Right renal pelvis (tissue), 4 donors: ENCODE measurements at places on chromosomes 16 and 17. TPM values are rescaled to one million over a fixed set of nuclear protein-coding genes. Genes with fewer than 3 reads are reported as not detected.

DNA sequence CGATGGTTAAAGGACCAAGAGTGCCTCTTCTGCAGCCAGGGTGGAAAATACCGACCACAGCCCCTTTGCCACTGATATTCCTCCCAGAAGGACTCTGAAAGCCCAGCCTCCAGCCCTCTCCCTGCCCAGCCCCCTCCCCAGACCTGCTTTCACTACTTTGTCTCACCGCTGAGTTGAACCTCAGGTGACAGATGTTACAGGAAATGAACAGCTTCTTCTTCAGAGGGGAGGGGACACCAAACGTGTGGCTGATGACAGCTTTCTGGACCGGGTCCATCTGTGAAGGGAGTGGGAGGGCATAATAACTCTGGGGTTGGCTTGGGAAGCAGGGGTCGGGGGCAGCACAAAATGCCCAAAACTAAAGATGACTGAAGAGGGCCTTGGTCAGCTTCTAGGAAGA, 14.2 kb downstream of the NKIRAS2 start:
- DNase-seq: no peak

- DNase-seq: peak; percentile 65
These were observed 23.8 kb downstream of the SNX11 start for GRCh38 chr17:48131216-48131824.

VPS9D1 gene
- polyA plus RNA-seq: 15.0 TPM

- no peak for DNase-seq
These were observed 32.2 kb downstream of the SNN start for GRCh38 chr16:11700264-11701029.

DNA sequence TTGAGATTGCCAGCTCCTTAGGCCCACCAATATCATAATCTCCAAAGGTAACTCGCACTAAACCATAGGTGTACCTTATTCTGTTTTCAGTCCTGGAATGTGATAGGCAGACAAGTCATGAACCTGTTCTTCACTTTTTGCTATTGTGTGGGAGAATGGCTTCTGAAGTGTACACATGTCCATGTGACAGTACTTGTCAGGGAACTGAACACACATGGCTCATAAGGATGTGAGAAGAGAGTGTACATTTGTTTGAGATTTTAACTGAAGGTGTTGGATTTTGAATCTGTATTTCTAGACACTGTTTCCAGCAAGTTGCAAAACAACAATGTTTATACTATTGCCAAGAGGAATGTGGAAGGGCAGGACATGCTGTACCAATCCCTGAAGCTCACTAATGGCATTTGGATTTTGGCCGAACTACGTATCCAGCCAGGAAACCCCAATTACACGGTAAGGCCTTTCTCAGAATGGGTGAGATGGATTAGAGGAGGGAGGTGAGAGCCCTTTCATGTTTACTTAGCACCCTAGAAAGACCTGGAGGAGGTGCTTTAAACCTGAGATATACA, 14.5 kb upstream of the RASL10B start:
- no peak for DNase-seq

- DNase-seq: no peak
These were observed 2.3 kb upstream of the XAF1 start for GRCh38 chr17:6753546-6753945.

GRCh38 chr16:79263425-79263824, 337.1 kb downstream of the MAF start:
- DNase-seq: no peak

DNA sequence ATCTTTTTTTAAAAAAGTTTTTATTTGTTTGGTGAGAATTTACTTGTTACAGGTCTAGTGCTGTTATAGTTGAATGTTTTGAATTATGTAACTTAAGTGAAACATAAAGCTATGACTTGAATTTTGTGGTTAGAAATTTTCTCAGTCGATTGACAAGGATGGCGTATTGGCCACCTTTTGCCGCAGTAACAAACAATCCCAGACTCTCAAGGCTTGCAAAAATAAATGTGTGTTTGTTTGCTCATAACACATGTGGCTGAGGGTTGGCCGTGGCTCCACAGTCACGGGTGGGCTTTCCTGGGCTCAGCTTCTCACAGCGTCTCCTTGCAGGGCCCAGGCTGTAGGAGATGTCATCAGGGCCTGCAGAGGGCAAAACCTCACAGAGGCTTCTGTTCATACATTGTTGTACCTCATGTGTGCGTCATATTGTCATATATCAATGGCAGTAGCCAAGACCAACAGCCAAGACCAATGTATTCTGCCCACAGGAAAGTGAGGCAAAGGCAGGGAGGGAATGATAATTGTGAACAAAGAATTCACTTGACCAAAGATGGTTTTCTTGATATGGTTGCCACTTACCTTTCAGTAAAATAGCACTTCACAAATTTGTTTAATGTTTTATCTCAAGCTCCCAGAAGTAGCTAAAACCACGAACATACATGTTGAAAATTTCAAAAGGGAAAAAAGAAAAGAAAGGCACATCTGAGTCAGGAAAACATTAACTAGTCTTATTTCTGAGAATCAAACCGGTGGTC, 93.5 kb downstream of the WWOX start:
- no peak for DNase-seq

GRCh38 chr16:61391896-61392295, 644.3 kb downstream of the CDH8 start:
- no peak for DNase-seq

GRCh38 chr17:50380369-50381259, 7.6 kb downstream of the EME1 start:
- no peak for DNase-seq

DNA sequence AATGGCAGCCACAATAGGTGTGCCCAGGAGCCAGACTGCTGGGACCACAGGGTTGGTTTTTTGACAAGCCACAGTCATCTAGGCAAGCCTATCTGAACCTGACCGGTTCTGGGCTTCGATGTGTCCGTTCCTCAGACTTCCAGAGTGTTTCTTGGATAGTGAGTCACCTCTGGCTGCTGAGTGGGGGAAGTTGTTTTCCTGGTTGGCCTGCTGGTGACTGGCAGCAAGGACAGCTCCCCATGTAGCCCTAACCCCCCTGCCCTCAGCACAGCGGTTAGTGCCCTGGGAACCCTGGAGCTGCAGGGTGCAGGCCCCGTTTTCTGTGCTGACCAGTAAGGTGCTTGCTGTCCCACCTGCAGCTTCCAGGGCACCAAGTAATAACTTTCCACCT, 65.5 kb downstream of the PLD6 start:
- no peak for DNase-seq

CHRNB1 gene
- 10.1 TPM for polyA plus RNA-seq

DNA sequence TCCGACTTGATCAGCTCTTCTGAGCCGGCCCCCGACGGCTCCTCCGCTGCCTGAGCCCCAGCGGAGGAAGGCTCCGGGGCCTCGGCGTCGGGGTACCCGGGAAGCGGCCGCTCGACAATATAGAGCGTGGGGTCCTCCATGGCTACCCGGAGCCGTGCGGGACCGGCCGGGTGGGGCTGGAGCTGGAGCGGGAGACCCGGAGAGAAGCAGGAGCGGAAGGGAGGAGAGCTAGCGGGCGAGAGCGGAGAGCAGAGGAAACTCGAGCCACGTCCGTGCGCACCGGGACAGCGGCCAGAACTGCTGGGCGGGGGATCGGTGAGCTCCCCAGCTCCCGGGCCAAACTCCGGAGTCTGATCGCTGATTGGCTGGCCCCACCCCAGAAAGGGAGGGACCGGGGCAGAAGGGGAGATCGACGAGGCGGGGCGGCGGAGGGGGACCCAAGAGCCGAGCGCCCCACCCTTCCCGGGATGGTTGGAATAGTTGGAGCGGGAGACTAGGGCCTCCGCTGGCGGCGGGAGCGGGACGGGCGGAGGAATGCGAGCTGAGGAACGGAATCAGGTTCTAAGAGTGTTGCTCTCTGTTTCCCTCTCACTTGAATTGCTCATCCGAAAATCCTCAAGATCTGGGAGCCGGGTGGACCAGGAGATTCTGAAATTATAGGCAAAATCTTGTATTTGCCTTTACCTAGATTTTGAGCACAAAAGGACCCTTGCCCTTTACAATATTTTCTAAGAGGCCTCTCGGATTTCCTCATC, at the start of gene CAVIN1:
TSS of gene CAVIN1 (minus strand) at position 299 of the 755 bp plus-strand sequence. CDS start at position 140, 159 bp downstream.
- peak; percentile 86 for DNase-seq

DNA sequence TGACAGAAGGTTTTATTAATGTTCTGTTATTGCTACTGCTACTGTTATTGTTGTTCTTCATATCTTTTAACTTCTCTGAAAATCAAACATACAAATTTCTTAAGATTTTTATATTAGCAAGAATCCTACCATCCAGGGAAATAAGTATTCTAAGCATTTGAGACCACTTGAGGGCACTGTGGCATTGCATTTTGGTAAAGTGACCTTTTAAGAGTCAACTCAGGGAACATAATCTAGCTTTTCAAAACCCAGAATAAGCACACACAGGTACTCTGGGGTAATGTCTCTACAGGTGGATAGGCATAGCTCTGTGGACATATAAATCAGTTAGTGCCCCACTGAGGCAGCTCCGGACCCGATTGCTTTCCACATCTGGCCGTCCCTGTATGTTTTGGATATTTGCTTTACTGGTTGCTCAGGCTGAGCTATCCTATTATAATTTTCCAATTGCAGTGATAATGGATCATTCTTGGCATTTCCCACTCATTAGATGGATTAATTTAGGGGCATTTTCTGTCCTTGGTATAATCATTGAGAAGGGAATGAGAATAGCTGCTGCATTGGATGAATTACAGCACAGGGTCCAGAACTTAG, 1425.1 kb upstream of the CDH8 start:
- peak; percentile 35 for DNase-seq

GCGR gene
- polyA plus RNA-seq: 15.5 TPM

GRCh38 chr16:27346819-27347218, 33.0 kb downstream of the IL4R start:
- no peak for DNase-seq

- DNase-seq: no peak
These were observed 490.8 kb downstream of the NPIPA7 start for GRCh38 chr16:16869746-16870145.

PDXDC1 gene
- polyA plus RNA-seq: 100 TPM

IL21R gene
- 0.15 TPM for polyA plus RNA-seq

TM4SF5 gene
- polyA plus RNA-seq: 1.4 TPM

- no peak for DNase-seq
These were observed 16.6 kb upstream of the RNF135 start for GRCh38 chr17:30954046-30954830.

GOSR2 gene
- 49.1 TPM for polyA plus RNA-seq

DNA sequence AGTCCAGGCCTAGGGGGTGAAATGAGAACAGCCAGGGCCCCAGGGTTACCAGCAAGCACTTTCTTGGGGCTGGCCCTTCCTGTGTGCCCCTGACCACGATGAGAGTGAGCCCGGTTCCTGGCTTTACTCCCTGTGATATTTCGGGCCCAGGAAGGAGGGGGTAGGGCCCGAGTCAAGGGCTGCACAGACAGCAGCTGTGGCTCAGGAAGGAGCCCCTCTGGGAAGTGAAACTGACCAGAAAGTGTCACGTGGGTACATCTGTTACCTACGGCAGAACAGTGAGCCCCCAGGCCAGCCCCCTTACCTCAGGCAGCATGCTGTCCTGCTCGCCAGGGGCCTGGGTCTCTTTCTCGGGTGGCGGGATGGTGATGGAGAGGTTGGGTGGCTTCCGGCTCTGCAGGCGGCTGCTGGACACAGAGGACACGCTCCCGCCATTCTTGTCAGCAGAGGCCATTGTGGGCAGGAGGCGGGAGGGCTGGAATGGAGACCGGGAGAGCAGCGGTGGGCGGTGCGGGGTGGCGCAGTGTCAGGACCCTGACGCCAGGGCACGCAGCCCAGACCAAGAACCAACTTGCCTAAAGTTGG, 13.8 kb downstream of the AANAT start:
- no peak for DNase-seq

DNA sequence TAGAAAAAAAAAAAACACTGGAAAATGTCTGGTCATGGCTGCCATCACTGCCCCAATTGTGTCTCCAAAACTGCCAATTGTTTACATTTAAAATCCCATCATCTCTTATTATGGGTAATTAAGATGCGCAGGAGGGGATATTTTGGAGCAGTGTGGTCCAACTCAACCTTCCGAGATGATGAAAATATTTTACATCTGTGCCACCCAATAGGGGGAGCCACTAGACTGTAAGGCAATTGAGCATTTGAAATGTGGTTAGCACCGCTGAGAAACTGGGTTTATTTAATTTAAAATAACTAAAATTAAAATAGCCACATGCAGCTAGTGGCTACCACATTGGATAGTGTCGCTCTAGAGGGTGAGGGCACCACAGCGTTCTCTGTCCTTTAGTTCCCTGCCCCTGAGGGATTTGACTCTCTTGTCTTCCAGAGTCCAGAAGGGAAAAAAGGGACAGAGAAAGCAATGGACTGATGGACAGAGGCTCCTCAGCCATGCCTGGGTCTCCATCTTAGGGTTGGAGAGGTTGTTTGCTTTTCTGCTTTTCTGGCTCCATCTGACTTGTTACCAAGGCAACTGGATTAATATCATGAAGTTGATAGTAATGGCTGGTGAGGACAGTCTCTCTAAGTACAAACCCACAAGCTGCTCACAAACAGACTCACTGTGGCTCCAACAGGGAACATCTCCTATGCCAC, 3.5 kb downstream of the MPO start:
- DNase-seq: no peak

GRCh38 chr17:49342575-49342936, 19.5 kb downstream of the ZNF652 start:
- no peak for DNase-seq

GRCh38 chr17:8185582-8186445, 4.2 kb downstream of the BORCS6 start:
- no peak for DNase-seq

ST6GALNAC2 gene
- 14.8 TPM for polyA plus RNA-seq

- no peak for DNase-seq
These were observed 40.9 kb downstream of the CBFA2T3 start for GRCh38 chr16:88936008-88936555.

DNA sequence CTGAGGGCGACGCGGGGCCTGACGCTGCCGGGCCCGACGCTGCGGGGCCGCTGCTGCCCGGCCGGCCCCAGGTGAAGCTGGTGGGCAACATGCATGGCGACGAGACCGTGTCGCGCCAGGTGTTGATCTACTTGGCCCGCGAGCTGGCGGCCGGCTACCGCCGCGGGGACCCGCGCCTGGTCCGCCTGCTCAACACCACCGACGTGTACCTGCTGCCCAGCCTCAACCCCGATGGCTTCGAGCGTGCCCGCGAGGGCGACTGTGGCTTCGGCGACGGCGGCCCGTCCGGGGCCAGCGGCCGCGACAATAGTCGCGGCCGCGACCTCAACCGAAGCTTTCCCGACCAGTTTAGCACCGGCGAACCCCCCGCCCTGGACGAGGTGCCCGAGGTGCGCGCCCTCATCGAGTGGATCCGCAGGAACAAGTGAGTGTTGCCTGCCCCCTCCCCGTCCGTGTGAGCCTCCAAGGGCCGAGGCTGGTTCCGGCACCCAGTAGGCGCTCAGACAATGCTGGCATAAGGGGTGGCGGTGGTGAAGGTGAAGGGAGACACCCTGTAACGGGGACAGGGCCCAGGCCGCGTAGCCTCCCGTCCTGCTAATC, 676 bp downstream of the CPD start:
- no peak for DNase-seq

PHKG2 gene
- polyA plus RNA-seq: 30.2 TPM

- DNase-seq: no peak
These were observed 11.1 kb downstream of the BAHCC1 start for GRCh38 chr17:81406117-81406953.

MT1A gene
- not detected for polyA plus RNA-seq

KRTAP1-5 gene
- polyA plus RNA-seq: not detected

GRCh38 chr16:30009990-30010843, 610 bp downstream of the DOC2A start:
- no peak for DNase-seq

- DNase-seq: no peak
These were observed 19.0 kb upstream of the ADCY7 start for GRCh38 chr16:50247123-50247905.
